ENCODE measurements at places on chromosomes 5 and 9.
A peak's percentile ranks its signal among the peaks of the same experiment; 100 is the strongest.

- no peak for DNase-seq
Observed at GRCh38 chr9:133449760-133450159, 10.0 kb upstream of the CACFD1 start.

GRCh38 chr9:14349447-14350348 lies 35.8 kb upstream of the NFIB start:
- DNase-seq = no peak

DNA sequence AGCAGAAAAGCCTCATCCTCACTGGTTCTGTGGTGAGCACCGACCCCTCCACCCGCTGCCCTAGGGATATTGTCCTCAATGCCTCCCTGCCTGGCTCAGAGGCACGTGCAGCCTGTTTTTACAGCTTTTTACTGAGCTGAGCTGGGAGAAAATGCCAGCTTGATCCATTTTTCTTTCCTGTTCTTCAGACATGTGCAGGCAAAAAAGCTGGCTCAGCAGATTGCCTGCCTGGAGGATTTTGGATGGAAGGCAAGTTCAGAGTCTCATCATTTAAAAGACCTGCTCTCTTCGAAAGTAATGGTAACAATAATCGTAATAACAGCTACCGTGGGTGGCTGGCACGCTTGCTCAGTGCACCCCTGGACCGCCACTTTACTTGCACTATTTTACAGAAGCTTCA lies 135.0 kb upstream of the SMIM23 start:
- DNase-seq = no peak

DNA sequence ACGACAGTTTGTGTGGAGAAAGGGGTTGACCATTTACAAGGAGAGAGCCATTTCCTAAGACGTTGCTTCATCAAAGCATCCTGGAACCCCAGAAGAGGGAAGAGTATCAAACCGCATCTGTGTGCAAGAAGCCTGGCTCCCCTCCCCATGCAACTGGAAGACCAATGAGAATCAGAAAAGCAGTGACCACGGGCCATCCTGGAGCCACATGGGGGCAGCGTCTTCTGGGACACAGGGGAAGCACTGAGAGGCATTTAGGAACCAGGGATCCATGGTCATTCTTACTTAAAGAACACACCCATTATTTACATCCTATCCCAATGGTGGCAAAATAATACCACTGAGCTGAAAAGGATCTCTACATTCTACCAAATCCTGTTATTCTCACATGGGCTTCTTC lies 29.3 kb downstream of the SEMA5A start:
- DNase-seq = no peak

DNA sequence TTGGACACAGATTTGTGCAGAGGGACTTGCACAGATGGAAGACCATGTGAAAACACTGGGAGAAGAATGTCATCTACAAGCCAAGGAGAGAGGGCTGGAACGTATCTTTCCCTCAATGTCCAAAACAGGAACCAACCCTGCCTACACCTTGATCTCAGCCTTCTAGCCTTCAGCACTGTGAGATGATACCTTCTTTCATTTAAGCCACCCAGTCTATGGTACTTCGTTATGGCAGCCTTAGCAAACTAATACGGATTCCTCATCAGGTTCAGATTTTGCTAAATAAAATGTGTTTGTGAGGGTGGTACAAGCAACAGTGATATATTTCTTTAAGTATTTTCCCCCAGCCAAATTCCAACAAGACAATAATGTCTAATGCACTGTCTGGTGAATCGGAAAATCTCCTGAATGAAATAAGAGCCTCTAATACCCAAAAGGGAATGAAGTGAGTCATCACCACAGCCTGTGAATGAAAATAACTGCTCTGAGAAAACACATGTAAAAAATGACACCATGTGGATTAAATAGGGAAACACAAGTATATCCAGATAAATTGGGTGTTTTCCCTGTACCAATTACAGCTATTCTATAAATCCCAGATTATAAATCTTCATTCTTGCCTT lies 182.8 kb upstream of the TARS1 start:
- DNase-seq = no peak

DNA sequence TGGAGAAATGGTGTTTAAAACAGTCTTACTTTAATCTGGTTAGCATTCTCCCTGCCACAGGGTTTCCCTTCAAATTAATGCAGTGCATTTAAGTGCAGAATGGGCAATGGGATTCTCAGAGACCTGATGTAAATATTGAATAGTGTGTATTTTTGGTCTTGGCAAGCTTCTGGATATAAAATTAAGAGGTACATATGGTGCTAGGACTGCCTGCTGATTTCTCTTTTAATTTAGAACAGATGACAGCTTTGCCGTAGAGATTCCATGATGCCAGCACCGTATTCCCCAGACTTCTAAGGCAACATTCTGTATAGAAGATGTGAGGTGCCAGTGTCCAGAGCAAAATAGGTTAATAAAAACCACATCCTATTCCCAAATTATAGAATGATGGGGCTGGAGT lies 1.9 kb downstream of the MTAP start:
- DNase-seq = no peak

- DNase-seq = no peak
Observed at GRCh38 chr5:32285510-32286138, 27.1 kb downstream of the MTMR12 start.

GRCh38 chr5:180831139-180832093 lies 28.8 kb upstream of the MGAT1 start:
- peak; percentile 68 for DNase-seq

- DNase-seq = no peak
Observed at GRCh38 chr5:35835796-35836742, 20.6 kb upstream of the IL7R start.

DNA sequence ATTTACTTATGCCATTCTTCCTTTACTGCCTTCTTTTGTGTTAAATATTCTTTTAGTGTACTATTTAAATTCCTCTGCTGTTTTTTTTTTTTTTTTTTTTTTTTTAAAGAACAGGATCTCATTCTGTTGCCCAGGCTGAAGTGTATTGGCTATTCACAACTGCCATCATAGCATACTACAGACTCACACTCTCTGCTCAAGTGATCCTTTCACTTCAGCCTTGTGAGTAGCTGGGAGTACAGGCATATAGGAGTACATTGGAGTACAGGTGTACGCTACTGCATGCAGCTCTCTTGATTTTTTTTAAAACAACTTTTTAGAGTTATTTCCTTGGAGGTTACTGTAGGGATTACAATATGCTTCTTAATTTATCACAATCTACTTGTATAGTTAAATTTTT lies 56.1 kb downstream of the NIPBL start:
- no peak for DNase-seq

- no peak for DNase-seq
Observed at GRCh38 chr9:131721076-131721475, 18.8 kb downstream of the RAPGEF1 start.

DNA sequence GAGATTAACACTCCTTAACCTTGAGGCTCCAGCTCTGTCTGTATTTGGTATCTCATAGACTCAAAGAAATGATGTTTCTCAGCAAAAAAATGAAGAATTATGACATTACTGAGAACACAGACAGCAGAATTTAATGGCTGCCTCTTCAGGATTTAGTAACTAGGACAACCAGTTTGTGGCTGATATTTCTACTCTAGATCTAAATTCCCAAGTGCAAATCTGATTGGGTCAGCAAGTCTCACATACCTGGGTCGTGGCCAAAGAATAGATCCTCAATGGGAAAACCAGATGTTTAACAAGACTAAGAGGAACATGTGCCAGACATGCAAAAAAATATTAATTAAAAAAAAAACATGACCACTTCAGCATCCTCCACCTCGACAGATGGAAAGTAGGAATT lies 608.9 kb downstream of the DTWD2 start:
- no peak for DNase-seq

DNA sequence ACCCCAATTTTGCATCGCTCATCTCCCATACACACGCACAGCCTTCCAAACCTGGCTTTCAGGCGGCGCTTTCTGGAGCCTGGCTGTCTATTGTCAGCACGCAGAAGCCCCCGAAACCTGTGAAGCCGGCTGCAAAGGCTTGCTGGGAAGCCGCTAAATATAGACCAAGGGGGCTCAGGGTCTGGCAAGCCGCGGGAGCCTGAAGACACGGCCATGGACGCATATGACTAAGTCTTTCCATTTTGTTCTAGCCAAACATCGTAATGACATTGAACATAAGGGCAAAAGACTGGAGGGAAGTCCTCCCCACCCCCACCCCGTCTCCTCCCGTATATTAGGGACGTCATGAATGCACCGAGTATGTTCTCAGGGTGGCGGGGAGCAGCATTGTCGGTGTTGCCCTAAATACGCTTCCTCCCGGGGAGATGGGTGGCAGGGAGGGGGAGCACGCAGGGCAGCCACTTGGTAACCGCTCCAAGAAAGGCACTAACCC lies 1.1 kb downstream of the CTNND2 start:
- no peak for DNase-seq

GRCh38 chr5:132455614-132456115 lies 34.9 kb downstream of the IRF1 start:
- no peak for DNase-seq

DNA sequence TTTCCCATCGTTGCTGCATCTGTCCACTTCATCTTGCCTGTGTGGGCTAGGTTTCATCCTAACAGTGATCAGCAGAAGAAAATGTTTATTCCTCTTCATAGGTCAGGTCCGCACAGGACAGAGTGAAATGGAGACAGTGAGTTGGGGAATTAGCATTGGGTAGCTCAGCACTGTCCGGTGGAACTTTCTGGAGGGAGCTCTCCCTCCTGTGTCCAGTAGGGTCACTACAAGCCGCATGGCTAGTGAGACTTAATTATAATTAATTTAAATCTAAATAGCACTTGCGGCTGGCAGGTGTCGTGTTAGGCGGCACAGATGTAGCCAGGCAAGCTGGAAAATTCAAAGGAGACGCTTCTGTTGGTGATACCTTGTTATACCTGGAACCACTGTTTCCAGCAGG lies 48.4 kb downstream of the CFAP77 start:
- no peak for DNase-seq

DNA sequence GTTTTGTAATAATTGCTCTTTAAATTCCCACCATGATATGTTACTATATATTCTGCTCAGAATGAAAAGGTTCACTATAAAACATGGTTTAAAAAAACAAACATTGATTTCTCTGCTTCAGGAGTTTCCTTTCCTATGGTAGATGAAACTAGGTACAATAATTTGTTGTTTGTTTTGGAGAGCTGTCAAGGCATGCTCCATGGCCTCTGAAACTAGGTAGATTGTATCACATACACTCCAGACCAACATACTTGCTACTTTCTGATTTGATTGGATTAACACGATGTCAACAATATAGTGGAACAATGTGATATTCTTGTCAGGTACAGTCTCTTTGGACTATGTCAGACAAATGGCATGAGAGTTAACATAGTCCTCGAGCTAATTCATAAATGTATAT lies 452.7 kb upstream of the CDH9 start:
- DNase-seq = no peak
